ENCODE measurements at places on chromosomes 4 and X.

DNA sequence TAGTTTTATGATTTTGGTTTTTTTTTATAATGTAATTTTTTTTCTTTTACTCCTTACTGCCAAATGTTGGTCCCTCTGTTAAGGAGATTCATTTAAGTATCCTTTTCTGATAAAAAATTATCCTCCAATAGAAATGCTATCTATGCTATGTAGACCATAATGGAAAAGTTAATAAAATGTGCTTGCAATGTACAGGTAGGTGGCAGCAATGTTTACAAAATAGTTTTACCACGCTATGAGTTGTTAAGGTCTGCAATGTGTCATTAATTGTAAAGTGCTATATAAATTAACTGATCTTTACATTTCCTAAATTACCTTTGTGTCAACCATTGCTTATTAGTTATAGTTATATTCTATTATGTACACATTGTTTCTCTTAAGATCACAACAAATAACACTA is 3.8 kb upstream of the CENPC start:
- DNase-seq, result peak; percentile 76

GRCh38 chr4:23828779-23829178 is 61.1 kb downstream of the PPARGC1A start:
- no peak for DNase-seq

DNA sequence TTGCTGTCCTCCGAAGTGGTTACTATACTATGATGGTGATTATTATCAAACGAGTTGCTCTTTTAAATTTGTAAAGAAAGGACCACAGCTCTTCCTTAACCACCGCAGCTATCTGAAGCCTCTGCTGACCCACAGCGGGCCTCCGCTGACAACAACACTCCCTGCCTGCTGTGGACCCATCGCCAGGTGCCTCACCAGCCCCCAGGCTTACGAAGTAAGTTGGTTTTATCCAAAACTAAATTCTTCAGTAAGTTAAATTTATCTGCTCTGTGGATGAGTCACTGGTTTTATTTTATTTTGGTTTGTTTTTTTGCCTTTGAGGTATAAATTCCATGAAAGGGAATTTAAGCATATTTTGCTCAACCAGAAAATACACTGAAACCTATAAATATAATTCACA is 54.7 kb downstream of the SLC9A6 start:
- DNase-seq, result no peak

- DNase-seq, result no peak
Observed at GRCh38 chr4:111780965-111781364, 364.3 kb upstream of the FAM241A start.

DNA sequence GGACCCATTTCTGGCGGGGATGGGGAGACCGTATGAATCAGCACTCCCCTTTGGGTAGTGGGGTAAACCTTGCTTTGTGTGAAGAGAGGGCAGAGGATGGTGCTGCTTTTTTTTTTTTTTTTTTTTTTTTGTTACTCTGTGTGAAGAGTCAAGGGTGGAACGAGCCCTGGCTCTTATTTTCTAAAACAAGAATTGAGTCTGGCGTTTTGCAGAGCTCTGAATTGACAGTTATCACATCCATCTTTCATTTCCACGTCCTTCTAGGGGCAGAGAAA is 1.2 kb downstream of the SLAIN2 start:
- peak; percentile 34 for DNase-seq

- DNase-seq, result no peak
Observed at GRCh38 chr4:91684955-91685354, 618.8 kb upstream of the GRID2 start.

DNA sequence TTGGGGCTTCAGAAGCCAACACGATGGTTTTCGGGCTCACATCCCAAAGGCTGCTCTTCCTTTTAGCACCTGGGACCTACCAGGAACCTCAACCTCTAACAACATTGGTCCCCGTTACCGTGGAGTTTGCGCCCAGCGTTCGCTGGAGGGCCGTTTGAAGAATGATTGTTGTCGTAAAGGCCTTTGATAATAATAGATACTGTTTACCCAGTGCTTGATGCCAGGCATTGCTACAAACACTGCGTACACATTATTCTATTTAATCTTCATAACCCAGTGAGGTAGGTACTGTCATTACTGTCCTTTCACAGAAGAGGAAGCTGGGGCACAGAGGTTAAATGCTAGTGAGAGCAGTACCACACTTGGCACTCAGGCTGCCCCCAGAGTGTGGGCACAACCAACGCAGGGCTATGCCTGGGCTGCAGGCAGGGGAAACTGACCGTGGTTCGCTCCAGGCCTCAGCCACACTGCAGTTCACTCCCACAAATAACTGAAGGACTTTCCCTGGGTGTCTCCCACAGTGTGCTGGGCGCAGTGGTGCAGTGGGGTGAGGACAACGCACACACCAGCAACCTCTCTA is 1.0 kb upstream of the ACSL1 start:
- DNase-seq, result no peak

- DNase-seq, result no peak
Observed at GRCh38 chrX:12467321-12467720, 323.9 kb upstream of the PRPS2 start.

DNA sequence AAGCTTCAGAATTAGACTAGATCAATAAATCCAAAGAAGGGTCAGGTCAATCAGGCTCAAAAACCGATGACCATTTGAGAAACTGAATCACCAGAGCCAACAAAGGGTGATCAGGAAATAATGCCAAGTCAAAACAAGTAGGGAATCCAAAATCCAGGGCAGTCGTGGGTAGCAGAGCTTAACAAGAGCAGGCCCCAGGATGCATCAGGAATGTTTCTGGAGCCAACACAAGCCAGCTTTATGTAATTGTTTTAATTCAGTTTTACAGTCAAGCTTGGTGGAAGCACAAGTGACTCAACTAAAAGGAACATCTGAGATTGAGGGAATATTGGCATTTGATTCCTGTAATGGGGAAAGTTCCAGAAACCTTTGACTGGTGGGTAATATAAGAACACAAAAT is 237.9 kb upstream of the EDA2R start:
- DNase-seq, result no peak

GRCh38 chrX:118325453-118325852 is 20.5 kb upstream of the WDR44 start:
- DNase-seq, result peak; percentile 33

- DNase-seq, result no peak
Observed at GRCh38 chr4:75327804-75328512, 186.2 kb downstream of the RCHY1 start.

DNA sequence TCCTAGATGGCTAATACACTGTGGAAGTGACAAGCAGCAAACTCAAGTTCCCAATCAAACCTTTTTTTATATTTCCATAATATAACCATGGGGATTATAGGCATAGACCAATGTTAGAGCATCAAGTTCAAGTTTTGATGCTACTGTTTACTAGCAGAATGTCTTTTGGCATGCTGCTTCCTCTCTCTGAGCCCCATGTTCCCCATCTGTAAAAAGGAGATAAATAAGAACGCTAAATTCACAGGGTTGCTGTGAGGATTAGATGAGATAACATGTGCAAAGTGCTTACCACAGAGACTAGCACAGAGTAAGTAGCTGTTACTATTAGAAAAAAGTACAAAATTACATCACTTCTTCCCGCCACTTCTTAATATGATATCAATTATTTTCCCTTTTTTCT is 18.0 kb downstream of the MBNL3 start:
- DNase-seq, result peak; percentile 86
